ENCODE measurements at places on chromosomes 5 and 9.

DNA sequence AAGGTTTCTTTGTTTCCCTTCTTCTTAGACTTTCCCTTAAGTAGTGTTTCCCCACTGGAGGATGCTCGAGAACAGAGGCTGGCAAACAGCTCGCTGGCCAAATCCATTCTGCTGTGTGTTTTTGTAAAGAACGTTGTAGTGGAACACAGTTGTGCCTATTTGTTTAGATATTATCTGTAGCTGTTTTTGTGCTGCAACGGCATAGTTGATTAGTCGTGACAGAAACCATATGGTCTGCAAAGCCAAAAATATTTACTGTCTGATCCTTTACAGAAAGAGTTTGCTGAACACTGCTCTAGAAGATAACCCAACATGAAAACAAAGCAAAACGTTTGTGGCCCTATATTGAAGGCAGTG lies 47.0 kb upstream of the EGFLAM start:
- no peak for DNase-seq

- no peak for DNase-seq
Observed at GRCh38 chr9:127360829-127361228, 36.1 kb upstream of the SLC2A8 start.

DNA sequence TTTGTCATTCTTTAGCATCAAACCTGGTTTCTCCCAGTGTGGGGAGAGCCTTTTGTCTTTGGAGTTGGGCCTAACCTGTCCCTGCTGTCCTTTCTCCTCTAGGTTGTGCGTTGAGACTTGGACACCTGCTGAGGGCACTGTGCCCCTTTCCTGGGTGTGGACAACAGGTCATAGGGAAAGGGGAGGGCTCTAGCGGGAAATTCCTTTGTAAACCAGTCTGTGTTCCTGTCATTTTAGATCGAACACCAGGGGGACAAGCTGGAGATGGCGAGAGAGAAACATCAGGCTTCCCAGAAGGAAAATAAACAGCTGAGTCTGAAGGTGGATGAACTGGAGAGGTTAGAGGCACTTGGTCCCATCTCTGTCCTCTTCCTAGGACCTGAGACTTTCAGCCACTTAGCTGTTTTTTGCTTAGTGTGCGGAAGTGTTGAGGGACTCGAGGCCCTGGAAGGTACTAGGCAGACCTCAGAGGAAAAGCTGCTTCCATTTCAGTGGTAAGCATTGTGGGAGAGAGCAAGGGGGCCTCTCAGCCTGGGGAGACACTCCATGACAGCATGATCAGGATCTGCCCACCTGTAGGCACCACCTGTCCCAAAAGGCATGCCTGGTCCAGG lies 8.6 kb upstream of the GLE1 start:
- no peak for DNase-seq

DNA sequence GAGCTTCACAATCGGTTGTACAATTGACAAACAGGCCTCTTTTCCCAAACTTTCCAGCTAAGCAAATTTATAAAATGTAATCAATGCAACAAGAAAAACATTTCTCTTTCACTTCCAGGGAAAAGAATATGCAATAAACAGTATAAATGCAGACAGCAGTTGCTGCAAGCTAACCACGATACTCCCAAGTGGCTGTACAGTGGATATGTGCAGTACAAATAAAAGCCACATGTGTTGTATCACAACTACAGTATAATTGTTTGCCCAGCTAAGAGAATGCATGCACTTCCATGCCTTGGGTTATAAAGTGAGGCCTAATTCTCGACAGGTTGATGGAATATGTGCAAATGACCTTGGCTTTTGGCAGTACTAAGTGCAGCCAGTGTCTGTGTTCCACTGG lies 16.7 kb upstream of the PDCL start:
- no peak for DNase-seq

DNA sequence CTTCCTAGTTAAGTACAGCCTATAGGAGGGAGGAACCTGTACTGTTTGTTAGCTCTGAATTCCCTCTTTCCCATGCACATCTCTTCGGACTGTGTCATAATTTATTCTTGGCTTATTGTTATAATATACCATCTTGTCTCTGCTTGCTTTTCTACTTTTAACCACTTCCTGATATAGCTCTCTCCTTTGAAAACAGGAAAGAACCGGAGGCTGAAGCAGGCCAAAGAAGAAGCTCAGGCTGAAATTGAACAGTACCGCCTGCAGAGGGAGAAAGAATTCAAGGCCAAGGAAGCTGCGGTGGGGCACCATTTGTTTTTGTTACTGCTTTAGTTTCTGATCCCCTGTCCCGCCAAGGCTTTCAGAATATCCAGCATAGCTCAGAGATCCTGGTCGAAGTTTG lies 4.8 kb downstream of the ATP6V1G1 start:
- DNase-seq, result no peak

GRCh38 chr5:129909225-129909624 lies 5.0 kb downstream of the CHSY3 start:
- DNase-seq, result peak; percentile 45

DNA sequence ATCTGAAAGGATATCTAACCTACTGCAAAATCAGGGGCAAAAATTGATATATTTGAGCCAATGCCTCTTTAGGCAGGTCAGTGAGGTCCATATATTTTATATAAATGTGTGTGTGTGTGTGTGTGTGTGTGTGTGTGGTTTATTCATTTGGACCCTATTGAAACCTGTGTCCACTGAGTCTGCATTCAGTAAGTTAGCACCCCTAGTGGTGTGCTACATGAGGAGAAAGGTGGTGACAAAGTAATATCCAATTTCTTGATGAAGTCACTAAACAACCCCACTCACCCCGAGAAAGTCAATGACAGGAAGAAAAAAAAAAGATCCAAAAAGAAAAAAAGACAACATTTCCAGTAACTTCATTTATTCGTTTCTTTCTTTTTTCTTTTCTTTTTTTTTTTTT lies 4.1 kb downstream of the FBXW11 start:
- peak; percentile 58 for DNase-seq

DNA sequence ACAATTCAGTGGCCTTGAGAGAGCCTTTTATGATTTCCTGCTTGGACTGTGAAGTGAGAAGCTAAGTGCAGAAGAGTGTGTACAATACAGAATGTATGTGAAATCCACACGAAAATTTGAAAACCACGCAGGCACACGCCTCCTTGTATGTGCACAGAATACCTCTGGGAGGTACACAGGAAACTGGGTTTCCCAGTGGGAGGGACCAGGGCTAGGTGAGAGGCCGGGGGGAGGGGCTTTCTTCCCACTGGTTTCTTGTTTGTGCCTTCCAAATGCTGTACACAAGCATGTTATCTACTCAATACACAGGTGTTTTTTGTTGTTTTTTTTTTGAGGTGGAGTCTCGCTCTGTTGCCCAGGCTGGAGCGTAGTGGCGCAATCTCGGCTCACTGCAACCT lies 16.1 kb downstream of the C9orf50 start:
- DNase-seq, result no peak

- no peak for DNase-seq
Observed at GRCh38 chr9:84835745-84836144, 166.2 kb downstream of the NTRK2 start.

GRCh38 chr5:79793304-79793703 lies 103.7 kb downstream of the CMYA5 start:
- DNase-seq, result no peak

DNA sequence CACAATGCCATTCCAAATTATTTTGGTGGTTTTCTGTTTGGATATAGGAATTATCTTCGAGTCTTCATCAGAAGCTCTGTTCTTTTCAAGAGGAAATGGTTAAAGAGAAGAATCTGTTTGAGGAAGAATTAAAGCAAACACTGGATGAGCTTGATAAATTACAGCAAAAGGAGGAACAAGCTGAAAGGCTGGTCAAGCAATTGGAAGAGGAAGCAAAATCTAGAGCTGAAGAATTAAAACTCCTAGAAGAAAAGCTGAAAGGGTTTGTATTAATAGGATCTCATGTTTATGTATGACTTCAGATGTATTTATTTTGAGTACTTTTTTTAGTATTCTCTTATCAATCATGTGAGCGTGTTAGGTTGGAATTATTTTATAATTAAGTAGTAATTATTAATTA lies 15.0 kb downstream of the HMMR start:
- DNase-seq, result peak; percentile 21

GRCh38 chr9:114291064-114291474 lies 31.8 kb upstream of the ORM1 start:
- DNase-seq, result peak; percentile 71

DNA sequence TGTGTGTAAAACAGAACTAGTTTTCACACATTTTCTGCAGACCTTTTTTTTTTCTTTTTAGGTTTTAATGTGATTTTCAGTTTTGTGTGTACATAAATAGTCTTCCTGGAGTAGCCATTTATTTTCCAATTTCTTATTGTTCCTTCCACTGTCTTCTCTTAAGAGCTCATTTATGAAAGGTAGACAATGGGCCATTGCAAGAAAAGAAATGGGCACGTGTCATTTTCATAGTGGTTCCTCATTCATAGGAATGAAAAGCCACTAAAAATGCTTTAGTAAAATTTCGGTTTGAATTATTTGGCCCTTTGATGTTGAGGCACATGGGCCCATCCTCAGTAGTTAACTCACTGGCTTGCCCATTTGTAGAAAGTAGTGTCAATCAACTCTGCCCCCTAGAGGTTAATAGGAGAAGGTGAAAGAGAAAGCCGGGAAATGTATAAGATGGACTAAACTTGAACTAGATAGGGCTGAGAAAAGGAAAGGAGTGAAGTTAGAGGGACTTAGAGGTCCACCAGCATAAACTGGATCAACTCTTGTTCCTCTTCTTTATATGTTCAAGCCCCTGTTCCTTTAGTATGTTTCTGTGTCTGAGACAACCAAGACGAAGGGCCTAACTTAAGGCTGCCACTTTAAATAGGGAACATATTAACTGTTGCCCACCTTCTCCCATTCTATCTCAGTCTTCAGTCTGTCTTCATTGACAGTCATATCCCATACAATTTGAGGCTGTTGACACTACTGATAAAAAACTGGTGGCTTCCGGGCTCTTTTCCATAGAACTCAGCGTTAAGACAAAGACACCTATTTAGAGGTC lies 72.6 kb downstream of the SMARCA2 start:
- DNase-seq, result peak; percentile 65

DNA sequence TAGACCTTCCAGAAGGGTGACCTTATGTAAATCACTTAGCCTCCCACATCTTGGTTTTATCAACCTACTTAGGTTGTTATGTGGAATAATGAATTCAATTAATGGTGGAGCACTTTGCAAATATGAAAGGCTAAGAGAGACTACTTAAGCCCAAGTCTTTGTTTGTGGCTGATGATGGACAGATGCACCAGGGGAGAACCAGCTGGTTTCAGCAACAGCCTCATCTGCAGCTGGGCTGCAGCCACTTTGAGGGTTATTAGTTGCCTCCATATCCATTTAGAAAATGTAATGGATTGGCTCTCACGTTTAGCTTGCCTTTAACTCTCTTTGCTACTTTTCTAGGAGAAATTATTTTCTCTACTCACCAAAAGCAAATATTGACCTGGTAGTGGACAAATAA lies 146.6 kb downstream of the ESM1 start:
- DNase-seq, result no peak

DNA sequence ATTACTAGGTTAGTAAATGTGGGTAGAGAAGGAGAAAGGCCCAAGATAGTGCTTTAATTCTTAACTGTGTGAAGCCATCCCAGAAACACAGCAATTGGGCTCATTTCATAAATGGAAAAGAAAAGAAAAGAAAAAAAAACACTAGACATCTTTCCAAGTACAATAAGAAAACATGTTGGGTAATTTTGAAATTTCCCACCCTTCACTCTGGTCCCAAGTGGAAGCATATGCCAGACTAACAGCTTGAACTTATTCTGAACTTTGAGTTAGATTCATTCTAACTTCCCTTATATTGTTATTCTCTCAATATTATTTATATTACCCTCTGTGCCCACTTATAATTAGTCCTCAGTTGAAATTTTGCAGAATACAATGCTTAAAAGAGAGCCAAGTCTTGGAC lies 113.4 kb upstream of the GHR start:
- DNase-seq, result no peak

GRCh38 chr9:15612962-15613361 lies 60.1 kb downstream of the CCDC171 start:
- DNase-seq, result no peak

GRCh38 chr5:1208221-1208742 lies 6.9 kb downstream of the SLC6A19 start:
- no peak for DNase-seq

- DNase-seq, result no peak
Observed at GRCh38 chr9:99296291-99296951, 74.3 kb downstream of the SEC61B start.

DNA sequence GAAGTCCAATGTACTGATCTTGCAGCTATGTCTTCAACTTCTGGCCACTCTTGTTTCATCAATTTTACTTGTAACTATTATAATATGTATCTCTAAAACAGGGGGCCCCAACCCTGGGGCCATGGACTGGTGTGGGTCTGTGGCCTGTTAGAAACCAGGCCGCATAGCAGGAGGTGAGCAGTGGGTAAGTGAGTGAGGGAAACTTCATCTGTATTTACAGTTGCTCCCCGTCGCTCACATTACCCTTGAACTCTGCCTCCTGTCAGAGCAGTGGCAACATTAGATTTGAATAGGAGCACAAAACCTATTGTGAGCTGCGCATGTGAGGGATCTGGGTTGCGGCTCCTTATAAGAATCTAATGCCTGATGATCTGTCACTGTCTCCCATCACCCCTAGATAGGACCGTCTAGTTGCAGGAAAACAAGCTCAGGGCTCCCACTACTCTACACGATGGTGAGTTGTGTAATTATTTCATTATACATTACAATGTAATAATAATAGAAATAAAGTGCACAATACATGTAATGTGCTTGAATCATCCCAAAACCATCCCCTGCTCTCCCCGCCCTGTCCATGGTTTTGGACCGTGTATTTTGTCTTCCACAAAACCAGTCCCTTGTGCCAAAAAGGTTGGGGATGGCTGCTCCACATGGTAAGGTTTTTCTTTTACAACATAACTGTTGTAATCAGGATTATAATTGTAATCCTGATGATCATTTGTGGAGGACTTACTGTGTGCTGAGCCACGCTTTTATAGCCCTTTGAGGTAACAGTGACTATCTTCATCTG lies 26.9 kb upstream of the SH3PXD2B start:
- no peak for DNase-seq

DNA sequence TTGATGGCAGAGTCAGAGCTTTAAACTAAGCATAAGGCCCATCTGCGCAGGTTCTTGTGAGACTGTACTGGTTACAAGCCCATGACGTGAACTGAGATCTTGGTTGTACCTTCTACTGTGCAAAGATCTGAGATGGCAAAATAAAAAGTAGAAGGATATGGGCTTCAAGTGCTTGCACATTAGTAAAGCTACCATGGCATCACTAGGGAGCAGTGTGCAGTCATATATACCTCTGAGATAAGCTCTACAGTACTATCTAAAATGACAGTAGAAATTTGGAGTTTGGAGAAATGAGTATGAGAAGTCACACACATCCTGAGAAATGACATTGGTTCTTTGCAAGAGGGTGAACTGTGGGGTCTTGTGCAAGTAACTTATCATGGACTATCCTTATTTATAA lies 408.2 kb upstream of the PRR16 start:
- DNase-seq, result peak; percentile 7

- DNase-seq, result no peak
Observed at GRCh38 chr5:80239680-80240367, 16.0 kb downstream of the SERINC5 start.

GRCh38 chr5:126674145-126674544 lies 73.4 kb downstream of the PHAX start:
- DNase-seq, result no peak

- DNase-seq, result no peak
Observed at GRCh38 chr9:135604437-135605237, 34.7 kb downstream of the GLT6D1 start.

- DNase-seq, result peak; percentile 82
Observed at GRCh38 chr9:120040896-120041295, 539.1 kb downstream of the CDK5RAP2 start.
